ENCODE measurements at places on chromosomes 5 and 9.

DNA sequence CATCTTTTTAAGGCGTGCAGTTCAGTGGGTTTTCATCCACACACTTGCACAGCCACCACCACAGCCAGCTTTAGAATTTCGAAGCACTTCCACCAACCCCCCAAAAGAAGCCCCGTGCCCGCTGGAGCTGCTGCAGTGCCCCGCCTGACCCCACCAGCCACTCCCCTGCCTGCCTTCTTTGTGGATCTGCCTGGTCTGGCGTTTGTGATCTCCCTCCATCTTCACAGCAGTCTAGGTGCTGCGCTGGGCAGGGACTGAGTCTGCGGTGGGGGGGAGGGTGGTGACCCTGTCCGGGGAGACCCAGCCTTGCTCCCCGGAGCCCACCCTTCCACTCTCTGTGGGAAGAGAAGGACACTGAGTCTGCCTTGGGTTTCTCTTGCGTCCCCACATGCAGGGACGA, 40.8 kb downstream of the RXRA start:
- DNase-seq, result no peak

- DNase-seq, result no peak
Observed at GRCh38 chr9:26775391-26775790, 117.2 kb downstream of the CAAP1 start.

- DNase-seq, result peak; percentile 71
Observed at GRCh38 chr9:136122425-136123383, 4.0 kb upstream of the TMEM250 start.

GRCh38 chr9:109907400-109907799, 127.4 kb downstream of the PALM2AKAP2 start:
- no peak for DNase-seq

DNA sequence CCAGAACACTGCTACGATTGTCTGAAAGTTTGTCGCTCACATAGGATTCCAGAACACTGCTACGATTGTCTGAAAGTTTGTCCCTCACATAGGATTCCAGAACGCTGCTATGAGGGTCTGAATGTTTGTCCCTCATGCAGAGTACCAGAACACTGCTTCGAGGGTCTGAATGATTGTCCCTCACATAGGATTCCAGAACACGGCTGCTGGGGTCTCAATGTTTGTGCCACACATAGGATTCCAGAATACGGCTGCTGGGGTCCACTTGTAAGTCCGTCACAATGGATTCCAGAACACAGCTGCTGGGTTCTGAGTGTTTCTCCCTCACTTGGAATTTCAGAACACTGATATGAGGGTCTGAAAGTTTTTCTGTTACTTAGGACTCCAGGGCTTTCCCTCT, 203.3 kb downstream of the FOXD4L6 start:
- DNase-seq, result no peak

GRCh38 chr9:73451003-73451402, 299.3 kb downstream of the ANXA1 start:
- no peak for DNase-seq

DNA sequence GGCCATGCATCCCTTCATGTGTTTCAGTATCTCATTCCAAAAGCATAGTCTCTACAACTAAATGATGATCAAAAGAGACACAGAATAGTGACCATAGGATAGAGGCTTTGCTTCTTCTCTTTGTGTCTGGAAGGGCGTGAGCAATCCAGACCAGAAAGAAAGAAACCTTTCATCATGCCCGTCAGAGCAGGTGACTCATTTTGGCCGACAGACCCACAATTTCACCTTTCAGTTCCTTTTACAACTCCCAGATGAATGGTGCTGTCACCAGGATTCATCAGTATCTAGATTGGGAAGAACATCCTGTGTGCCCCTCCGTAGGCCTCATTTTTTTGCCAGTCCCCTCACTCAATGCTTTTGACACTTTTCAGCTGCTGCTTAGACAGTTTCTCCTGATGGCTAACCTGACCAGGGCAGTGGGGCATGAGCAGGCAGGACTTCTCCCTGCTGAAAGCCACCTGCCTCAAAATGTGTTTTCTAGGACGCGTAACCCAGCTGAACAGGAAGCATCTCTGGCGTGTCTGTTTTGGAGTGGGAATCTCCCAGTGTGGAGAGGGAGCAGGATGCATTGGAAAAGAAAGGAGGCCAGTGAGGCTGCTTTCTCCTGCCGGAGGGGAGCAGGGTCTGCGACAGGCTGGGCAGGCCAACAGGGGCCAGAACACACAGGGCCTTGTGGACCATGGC, 21.2 kb downstream of the ABLIM3 start:
- no peak for DNase-seq

DNA sequence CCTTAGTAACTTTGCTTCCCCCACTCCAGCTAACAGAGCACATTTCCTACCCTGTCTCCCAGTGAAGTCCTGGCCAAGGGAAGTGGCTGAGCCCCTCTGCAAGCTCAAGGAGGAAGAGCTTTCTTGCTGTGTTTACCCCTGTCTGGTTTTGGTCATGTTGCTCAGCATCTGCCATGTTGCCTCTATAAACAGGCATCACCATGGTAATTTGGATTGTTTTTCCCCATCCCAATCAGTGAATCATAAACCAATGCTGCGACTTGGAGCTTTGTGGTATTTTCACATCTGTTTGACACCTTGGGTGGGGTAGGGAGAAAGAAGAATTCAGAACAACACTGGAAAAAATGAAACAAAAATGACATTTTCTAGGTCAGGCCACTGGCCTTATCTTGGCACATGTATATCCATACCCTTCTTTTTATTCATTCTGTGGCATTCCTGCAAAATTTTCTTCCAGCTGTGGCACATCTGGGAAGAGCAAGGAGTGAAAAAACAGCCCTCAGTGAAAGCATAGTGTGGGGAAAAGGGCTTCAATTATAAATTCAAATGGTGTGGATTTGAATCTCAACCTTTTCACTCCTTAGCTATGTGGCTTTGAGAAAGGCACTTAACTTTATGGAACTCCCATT, 42.5 kb downstream of the SLIT3 start:
- no peak for DNase-seq

GRCh38 chr5:125976421-125977000, 446.7 kb upstream of the GRAMD2B start:
- no peak for DNase-seq

DNA sequence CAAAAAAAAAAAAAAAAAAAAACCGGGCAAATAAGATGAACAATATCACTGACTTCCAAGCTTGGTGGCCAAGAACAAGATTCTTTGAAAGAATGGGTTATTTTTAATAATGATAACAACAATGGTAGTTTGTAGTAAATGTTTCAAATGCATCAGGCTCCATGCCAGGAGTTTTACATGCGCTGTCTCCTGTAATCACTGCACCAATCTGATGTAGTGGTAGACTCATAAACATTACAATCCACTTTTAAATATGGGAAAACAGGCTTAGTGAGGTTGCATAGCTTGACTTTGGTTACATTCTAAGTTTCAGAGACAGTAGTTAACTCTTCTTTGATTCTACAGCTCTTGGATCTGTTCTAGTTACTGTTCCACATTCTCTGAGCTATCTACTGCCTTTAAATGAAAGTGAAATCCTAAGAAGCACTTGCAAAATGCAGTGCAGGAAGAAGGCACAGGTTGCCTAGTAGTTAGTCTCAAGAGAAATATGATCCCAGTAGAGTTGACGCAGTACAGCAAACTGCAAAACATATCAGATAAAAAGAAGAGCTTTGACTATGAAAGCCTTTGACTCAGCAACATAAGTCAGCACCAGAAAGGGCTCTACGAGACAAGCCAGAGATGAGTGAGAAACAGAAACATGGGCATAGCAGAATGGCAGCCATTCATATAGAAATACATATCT, 62.1 kb downstream of the PDE4D start:
- DNase-seq, result no peak

Measured in activated T-cell treated with anti-CD3 and anti-CD28 coated beads for 48 hours (primary cell).